Upper lobe of left lung (tissue), 6 donors: ENCODE measurements at places on chromosomes 3 and 15. TPM values are rescaled to one million over a fixed set of nuclear protein-coding genes. Genes with fewer than 3 reads are reported as not detected.

DNA sequence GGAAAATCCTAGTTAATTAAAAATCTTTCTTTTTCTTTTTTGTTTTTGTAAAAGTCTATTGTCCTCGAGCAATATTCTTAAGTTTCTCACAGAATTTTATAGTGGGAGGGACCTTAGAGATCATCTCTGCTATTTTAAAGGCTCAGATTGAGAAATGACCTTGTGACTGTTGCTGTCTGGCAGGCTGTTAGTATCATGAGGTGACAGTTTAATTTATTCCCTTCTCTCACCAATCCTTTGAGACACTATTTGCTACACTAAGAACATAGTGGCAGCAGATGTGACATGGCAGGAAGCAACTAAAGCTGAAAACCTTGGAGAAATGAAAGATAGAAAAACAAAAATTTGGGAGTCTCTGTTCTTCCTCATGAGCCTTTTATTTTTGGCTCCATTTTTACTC is 24.9 kb downstream of the APPL1 start:
- peaks cover 26% of the 10 kb centered on the region for H3K36me3 ChIP-seq
- no peak for DNase-seq
- H3K4me3 ChIP-seq, result no peak overlapping the region
- no peaks in the 10 kb centered on the region for H3K27me3 ChIP-seq
- H3K4me1 ChIP-seq, result no peaks in the 10 kb centered on the region

GRCh38 chr3:110414855-110415254 is 656.8 kb upstream of the NECTIN3 start:
- no peak for DNase-seq
- no peak overlapping the region for H3K4me3 ChIP-seq
- no peaks in the 10 kb centered on the region for H3K27me3 ChIP-seq
- H3K4me1 ChIP-seq, result no peaks in the 10 kb centered on the region
- no peak overlapping the region for H3K27ac ChIP-seq

The SNX22 gene
- total RNA-seq, result 30.4 TPM

DNA sequence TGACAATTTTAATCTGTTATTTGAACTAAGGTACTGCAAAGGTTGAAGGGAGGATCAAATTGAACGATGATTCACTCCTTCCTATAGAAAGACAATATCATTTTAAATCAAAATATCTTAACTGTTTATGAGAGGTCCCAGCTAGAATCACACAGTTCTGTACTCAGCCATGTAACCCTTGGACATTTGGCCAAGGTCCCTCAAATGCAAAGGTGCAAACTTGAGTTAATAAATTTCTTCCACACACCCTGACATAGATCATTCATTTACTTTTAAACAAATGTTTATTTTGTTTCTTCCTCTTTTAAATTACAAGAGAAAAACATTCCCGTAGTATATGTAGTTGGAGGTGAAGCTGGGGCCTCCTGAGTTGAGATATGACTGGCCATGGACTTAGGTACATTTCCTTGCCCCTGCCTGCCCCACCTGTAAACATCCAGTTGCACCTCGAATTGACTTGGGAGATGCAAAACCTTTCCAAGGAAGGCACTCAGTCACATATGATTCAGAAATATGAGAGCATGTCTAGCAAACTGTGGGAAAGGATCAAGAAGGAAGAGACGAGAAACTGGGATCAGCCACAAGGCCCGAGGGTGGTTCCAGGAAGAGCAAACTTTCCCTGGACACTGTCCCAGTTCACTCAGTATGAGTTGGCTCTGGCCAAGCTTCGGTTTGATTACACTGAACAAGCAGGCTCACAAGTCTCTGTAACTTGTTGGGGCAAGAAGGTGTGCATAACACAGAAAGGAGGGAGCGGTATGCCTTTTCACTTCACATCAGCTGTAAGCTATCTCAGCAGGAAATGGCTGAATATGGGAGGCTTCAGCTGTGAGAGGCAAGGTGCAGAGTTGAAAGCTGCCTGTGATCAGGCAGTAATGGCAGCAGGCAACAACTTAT is 6.7 kb downstream of the TNFSF10 start:
- no peak overlapping the region for H3K4me3 ChIP-seq
- peaks cover 11% of the 10 kb centered on the region for H3K36me3 ChIP-seq
- peak overlapping the region; percentile 70 for H3K27ac ChIP-seq
- no peak for DNase-seq
- H3K27me3 ChIP-seq, result no peaks in the 10 kb centered on the region

The DUOXA2 gene
- total RNA-seq, result not detected

GRCh38 chr3:127951276-127951675 is 36.2 kb downstream of the KBTBD12 start:
- H3K27me3 ChIP-seq, result no peaks in the 10 kb centered on the region
- DNase-seq, result no peak
- no peak overlapping the region for H3K27ac ChIP-seq
- no peaks in the 10 kb centered on the region for H3K36me3 ChIP-seq
- H3K4me1 ChIP-seq, result no peaks in the 10 kb centered on the region

The ARNT2 gene
- 4.8 TPM for total RNA-seq

The SLC12A1 gene
- not detected for total RNA-seq

- DNase-seq, result no peak
- H3K27ac ChIP-seq, result peak overlapping the region; percentile 91
- H3K36me3 ChIP-seq, result no peaks in the 10 kb centered on the region
These were observed 1.1 kb upstream of the ECT2 start for GRCh38 chr3:172749230-172749965.

DNA sequence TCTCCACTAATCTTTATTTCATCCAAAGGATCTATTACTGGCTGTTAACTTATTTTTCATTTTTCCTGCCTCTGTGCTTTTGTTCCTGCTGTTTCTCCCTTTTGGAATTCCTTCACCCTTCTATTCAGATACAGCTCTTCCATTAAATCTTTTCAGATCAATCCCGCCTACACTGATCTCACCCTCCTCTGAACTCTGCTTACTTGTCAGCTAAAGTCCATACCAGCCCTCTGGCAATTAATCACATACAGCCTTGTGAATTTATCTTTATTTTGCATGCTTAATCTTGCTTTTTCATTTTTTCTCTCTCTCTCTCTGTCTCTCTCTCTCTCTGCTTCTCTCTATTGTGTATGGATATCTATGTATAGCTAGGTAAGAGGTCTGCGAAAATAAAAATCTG is 100.8 kb upstream of the UMPS start:
- H3K4me3 ChIP-seq, result no peak overlapping the region
- H3K27me3 ChIP-seq, result no peaks in the 10 kb centered on the region
- peaks cover 5% of the 10 kb centered on the region for H3K4me1 ChIP-seq
- H3K27ac ChIP-seq, result no peak overlapping the region
- no peak for DNase-seq
- H3K36me3 ChIP-seq, result no peaks in the 10 kb centered on the region

- peak overlapping the region; percentile 69 for H3K27ac ChIP-seq
- no peak for DNase-seq
- H3K27me3 ChIP-seq, result no peaks in the 10 kb centered on the region
- H3K4me1 ChIP-seq, result peaks cover 21% of the 10 kb centered on the region
- no peak overlapping the region for H3K4me3 ChIP-seq
- H3K36me3 ChIP-seq, result peaks cover 55% of the 10 kb centered on the region
These were observed 31.7 kb downstream of the EDEM1 start for GRCh38 chr3:5219216-5219615.

The FOXB1 gene
- not detected for total RNA-seq

DNA sequence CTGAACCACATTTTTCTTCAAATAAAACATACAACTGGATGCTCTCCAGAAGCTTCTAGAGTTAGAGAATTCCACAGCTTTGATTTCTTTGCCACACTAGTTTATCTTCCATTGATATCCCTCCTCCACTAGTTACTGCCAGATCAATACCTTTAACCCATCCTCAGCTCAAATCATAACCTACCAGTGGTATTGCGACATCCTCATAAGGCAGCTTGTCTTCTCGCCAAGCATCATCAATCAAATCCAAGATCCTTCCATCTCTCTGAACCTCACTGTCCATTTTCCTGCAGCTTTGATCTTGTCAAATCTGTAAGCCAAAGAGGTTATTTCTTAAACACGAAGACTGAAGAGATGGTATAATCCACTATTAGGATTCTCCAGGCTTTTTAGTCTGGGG is 3.2 kb downstream of the ANAPC13 start:
- H3K27ac ChIP-seq, result no peak overlapping the region
- DNase-seq, result no peak
- no peaks in the 10 kb centered on the region for H3K27me3 ChIP-seq

The CSK gene
- total RNA-seq, result 51.1 TPM

- no peak overlapping the region for H3K4me3 ChIP-seq
- peaks cover 4% of the 10 kb centered on the region for H3K36me3 ChIP-seq
- no peaks in the 10 kb centered on the region for H3K27me3 ChIP-seq
- H3K27ac ChIP-seq, result no peak overlapping the region
- no peaks in the 10 kb centered on the region for H3K4me1 ChIP-seq
These were observed 174.8 kb upstream of the BHLHE40 start for GRCh38 chr3:4804161-4805058.

The CKMT1A gene
- total RNA-seq, result 1.3 TPM

GRCh38 chr15:50876260-50876988 is 32.1 kb upstream of the AP4E1 start:
- DNase-seq, result no peak
- H3K4me1 ChIP-seq, result peaks cover 7% of the 10 kb centered on the region
- no peak overlapping the region for H3K27ac ChIP-seq
- peak overlapping the region; percentile 26 for H3K4me3 ChIP-seq
- H3K27me3 ChIP-seq, result no peaks in the 10 kb centered on the region

- no peaks in the 10 kb centered on the region for H3K36me3 ChIP-seq
- no peak for DNase-seq
- H3K27ac ChIP-seq, result no peak overlapping the region
- H3K4me1 ChIP-seq, result peaks cover 45% of the 10 kb centered on the region
These were observed 103.6 kb downstream of the DAPK2 start for GRCh38 chr15:63942486-63943365.

DNA sequence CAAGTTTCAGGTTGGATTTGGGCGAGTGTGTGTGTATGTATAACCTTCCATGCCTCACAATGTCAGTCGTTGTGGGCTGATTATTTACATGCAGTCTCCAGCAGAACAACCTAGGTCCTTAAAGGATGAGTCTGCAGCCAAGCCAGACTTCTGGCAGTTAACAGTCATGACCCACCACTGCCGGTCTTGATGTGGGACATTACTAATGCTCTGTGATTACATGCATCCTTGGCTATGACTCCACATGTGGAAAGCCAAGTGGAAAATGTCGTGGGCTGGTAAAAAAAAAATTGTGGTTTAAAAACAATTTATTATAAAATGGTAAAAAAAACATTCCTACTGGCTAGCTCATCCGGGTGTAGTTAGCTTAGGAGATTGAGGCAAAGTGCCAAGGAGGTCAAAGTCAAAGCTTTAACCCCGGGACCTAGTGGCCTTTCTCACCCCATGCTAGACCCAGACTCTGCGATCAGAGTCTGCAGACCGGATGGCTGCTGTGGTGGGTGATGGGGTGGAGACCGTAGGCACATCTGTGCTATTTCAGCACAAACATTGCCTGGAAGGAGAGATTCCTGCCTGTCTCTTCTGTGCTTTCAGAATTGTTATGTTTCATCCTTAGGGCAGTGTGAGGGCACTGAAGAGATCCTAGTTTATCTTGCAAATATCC is 6.8 kb downstream of the RARRES1 start:
- peaks cover 20% of the 10 kb centered on the region for H3K4me1 ChIP-seq
- peak overlapping the region; percentile 9 for H3K27ac ChIP-seq
- no peak overlapping the region for H3K4me3 ChIP-seq

DNA sequence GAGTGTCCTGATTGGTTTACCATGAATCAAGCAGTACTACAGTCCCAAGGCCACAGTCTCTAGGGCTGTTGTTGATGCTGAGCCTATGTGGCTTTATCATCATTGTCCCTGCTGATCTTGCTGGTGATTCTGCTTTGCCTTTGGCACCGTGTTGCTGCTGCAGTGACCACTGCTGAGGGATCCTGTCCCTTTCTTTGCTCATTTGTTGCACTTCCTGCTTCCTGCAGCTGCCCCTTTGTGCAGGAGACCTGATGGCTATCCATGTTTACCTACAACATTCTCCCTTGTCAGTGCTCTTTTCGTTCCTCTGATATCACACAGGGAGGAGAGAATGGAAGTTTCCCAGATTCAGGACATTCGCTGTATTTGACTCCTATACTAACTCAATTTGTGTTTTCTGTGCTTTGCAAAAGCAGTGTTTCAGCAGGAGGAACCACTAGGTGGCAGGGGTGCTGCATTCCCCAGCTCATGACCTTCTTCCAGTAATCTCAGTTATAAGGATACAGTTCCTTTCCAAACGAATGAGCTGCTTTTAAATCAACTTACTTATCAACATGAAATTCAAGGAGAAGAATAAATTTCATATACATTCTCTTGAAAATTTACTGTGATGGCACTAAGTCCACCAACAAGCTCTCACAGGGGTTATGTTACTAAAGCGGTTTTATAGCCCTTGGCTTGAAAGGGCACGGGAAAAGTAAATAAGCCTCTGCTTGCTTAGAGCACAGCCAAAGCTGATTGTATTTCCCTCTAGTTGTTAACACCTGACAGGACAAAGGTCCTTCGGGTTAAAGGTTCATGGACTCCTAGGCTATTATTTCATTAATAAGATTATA is 9.7 kb upstream of the THUMPD3 start:
- peak; percentile 74 for DNase-seq
- H3K36me3 ChIP-seq, result no peaks in the 10 kb centered on the region
- no peaks in the 10 kb centered on the region for H3K27me3 ChIP-seq
- peaks cover 14% of the 10 kb centered on the region for H3K4me1 ChIP-seq
- no peak overlapping the region for H3K4me3 ChIP-seq
- peak overlapping the region; percentile 51 for H3K27ac ChIP-seq

- no peak for DNase-seq
- H3K4me1 ChIP-seq, result no peaks in the 10 kb centered on the region
- no peak overlapping the region for H3K4me3 ChIP-seq
- H3K27me3 ChIP-seq, result no peaks in the 10 kb centered on the region
These were observed 15.7 kb downstream of the KCNAB1 start for GRCh38 chr3:156135921-156136638.

DNA sequence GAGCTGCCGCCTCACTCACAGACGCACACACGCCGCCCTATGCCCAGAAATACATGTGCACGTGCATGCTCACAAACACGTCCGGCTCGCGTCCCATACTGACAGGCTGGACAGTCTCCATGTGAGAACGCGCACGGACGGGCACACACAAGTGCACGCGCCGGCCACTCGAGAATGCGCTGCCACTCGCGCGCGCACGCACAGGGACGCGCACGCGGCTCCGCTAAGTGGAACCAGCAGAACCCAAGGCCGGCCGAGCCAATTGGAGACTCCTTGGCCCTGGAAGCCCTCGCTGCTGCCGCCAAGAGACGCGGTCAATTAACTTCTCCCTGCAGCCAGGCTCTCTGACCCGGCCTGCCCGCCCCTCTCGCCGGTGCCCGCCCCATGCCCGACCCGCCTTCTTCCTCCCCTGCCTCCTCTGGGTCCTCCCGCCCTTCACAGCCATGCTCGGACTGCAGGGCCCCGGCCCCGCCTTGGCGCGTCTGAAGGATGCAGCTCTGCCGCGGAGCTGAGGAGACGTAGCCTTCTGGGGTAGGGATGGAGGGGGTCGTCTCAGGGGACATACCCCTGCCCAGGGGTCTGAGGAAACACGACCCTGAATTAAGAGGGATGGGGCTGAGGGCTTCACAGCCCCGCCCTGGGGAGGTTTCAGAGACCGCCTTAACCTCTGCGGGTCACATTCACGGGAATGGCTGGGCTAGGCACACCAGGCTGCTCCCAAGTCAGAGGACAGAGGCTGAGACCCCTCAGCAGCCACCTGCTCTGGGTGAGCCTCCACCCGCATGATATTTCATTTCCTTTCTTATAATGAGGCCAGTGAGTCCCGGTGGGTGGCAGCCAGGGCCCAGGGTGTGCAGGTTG is 15.0 kb downstream of the PTH1R start:
- no peak overlapping the region for H3K4me3 ChIP-seq
- H3K27ac ChIP-seq, result peak overlapping the region; percentile 54
- H3K4me1 ChIP-seq, result peaks cover 21% of the 10 kb centered on the region
- H3K36me3 ChIP-seq, result no peaks in the 10 kb centered on the region
- H3K27me3 ChIP-seq, result no peaks in the 10 kb centered on the region
